ENCODE measurements at places on chromosomes 4 and X.

GRCh38 chr4:169485086-169485485, 127.3 kb downstream of the NEK1 start:
- no peak for DNase-seq

- no peak for DNase-seq
Measured at GRCh38 chr4:475962-476361, 23.0 kb downstream of the ZNF721 start.

DNA sequence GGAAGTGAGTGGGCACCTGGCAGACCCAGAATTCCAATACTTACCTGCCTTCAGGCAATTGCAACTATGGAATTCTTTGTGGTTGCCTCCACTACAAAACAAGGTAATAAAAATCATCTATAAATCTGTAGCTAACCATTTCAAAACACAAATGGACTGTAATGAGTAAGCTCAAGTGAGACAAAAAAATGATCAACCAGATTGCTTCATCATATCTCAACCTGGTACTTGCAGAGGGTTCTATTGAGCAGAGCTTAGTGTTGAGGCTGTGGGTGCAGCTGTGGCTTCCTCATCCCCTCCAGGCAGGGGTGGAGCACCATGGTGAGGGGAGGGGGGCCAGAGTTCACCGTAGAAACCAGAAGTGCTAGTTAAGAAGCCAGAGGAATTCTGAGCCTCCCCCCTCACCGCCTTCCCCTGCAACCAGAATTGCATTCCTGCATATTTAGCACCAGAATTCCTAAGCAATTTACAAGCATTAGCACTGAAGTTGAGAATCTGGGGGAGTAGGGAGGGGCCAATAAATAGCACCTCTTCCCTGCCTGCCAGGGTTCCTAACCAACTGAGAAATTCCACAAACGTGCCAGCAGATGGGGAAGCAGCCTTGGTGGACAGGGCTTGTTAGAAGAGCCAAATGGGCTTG, 11.5 kb downstream of the CTAG1A start:
- no peak for DNase-seq

GRCh38 chrX:40007756-40008705, 89.7 kb downstream of the BCOR start:
- no peak for DNase-seq

DNA sequence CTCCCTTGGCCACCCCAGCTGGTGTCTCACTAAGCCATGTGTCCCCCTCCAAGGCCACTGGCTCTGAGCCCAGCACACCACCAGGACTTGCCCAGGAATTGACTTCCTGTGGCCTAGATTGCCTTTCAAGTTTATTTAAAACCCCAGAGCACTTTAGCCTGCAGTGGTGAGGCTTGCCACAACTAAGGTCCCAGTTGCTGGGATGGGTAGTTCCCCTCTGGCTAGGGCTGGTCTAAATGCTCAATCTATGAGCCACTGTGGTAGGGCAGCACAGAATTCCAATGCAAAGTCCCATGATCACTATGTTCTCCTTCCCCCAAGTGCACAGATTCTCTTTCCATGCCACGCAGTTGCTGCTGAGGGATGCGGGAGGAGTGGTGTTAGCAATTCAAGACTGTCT, 61.1 kb upstream of the HCCS start:
- no peak for DNase-seq

- DNase-seq, result no peak
Measured at GRCh38 chrX:26613956-26614355, 398.0 kb downstream of the MAGEB5 start.

- DNase-seq, result no peak
Measured at GRCh38 chr4:35066406-35066805, 1177.9 kb downstream of the ARAP2 start.

Measured in NCI-H69 (cell line).